ENCODE measurements at places on chromosomes 16 and 17.
A peak's percentile ranks its signal among the peaks of the same experiment; 100 is the strongest.

GRCh38 chr16:76669288-76669687 is 392.1 kb downstream of the CNTNAP4 start:
- DNase-seq, result no peak

DNA sequence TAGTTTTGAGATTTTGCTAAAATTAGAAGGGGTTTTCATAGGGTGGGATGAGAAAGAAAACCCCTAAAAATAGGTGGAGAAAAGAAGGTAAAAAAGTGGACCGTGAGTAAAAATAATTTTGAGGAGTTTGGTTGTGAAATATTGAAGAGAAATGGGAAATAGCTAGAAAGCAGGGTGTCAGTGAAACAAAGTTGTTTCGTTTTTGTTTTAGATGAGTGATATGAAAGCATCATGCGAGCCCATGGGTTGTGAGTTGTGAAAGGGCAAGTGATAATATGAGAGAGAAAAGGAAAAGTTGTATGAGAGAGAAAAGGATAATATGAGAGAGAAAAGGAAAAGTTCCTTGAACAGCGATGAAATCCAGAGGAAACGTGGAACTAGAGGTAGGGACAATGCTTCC is 7.3 kb upstream of the SMIM36 start:
- DNase-seq, result no peak

- no peak for DNase-seq
These were observed 743 bp downstream of the SHCBP1 start for GRCh38 chr16:46620266-46621005.

GRCh38 chr17:40470932-40471828 is 27.9 kb downstream of the IGFBP4 start:
- DNase-seq, result no peak

DNA sequence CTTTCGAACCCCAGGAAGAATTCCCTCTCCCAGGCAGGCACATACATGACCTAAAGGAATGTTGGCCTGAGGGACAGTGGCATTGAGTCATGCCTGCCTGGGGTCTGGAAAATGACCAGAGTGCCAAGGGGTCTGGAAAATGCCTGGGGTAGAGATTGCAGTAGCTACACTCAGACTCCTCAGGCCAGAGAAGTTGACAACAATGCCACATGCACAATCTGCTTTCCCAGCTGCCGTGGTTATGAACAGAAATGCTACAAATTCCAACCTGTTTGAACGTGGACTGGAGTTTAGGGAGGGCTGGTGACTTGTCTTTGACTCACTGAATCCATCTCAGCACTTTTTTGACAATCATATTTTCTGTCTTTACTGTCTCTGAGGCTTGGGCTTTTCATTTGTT is 250.0 kb downstream of the ABCC12 start:
- DNase-seq, result no peak

- DNase-seq, result peak; percentile 57
These were observed 1.9 kb downstream of the PHF12 start for GRCh38 chr17:28949185-28950016.

DNA sequence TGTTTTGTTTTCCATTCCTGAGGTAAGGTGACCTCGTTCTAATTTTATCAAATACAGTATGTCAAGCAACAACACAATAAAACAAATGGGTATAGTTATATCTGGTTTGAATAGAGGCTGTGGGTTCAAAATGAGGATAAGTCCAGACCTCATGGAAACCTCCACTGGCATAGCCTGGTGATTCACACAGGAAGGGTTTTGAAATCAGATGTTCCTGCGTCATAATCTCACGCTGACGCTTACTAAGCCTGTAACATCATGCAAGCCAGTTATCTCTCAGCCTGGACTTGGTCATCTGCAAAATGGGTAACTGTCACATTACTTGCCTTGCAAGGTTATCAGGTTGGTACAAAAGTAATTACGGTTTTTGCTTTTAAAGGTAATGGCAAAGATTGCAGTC is 1056.3 kb upstream of the EEF2KMT start:
- DNase-seq, result no peak

DNA sequence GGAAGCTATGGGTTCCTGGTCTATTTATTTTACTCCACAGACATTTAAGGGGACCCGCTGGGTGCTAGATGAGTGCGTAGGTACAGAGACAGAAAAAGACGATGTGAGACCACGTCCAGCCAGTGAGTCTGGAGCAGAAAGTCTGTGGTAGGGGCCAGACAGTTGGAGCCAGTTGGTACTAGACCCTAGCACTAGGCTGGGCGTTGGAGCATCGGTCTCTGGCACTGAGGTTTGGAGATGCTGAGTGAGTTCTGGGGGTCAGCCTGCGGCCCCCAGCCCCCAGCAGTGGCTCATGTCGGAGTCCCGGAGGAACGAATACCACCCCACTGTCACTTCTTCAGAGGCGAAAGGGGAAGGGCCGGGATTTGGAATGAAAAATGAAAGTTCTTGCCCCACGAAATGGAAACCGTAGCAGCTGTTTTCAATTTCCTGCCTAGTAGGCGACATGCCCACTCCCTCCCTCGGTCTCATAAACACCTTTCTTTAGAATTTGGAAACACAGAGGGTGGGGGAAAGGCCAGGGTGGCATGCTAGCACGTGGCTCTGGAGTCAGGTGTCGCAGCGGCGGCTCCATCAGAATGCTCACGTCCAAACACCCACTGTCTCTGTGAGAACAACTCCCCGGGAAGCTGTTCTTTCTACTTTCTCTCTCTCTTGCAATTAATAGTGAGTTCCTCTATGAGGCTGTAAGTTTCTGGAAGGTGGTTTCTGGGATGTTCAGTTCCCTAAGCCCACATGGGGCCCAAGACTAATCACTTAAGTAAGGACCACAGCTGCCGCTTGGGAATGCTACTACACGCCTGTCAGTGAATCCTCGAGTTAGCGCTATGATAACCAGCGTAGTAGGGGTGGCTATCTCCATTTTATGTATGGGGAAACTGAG is 96.8 kb downstream of the IRF8 start:
- no peak for DNase-seq

DNA sequence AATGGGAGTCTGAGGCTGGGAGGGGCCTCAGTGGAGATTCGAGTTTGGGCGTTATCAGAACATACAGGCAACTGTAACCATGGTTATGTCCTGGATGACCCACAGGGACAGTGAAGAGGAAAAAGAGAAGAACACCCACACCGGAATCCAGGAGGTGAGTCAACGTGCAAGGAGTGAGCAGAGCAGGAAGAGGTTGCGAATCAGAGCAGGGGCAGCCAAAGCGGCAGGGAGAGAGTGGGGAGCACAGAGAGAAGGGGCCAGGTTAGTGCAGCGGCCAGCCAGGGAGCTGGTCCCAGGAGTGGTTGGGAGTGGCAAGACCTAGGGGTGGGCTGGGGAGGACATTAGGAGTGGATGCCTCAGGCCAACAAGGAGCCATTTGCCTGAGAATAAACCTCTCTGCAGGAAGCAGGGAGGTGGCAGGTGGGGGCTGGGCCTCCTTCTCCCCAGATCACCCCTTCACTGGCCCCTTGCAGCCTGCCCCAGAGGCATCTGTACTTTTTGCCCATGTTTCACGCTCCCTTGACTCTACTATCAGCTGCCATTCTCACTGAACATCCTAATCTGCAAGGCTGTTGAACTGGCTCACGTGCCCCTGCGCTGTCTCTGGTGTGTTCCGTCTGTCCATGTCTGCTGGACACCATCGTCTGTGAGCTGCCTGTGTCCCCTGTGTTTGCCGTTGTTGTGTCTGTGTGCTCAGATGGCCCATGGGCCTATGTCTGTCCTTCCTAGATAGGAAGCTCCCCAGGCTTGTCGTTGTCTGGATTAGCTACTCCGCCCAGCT is 5.1 kb downstream of the KRT13 start:
- DNase-seq, result no peak

DNA sequence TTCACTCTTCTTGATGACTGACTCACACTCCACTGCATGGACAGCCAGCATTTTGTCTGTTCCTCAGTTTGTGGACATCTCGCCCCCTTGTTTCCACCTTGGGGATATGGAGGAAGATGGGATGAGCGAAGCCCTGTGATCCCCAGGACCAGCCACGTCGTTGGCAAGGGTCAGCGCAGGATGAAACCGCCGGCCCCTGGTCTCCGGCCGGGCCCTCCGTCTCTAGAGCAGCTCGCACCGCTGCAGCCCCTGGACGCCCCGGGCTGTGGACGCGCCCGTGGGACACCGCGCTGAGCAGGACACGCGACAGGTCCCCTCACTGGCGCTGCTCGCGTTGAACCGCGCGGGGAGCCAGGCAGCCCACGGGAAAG is 604 bp upstream of the ZC3H18 start:
- no peak for DNase-seq

DNA sequence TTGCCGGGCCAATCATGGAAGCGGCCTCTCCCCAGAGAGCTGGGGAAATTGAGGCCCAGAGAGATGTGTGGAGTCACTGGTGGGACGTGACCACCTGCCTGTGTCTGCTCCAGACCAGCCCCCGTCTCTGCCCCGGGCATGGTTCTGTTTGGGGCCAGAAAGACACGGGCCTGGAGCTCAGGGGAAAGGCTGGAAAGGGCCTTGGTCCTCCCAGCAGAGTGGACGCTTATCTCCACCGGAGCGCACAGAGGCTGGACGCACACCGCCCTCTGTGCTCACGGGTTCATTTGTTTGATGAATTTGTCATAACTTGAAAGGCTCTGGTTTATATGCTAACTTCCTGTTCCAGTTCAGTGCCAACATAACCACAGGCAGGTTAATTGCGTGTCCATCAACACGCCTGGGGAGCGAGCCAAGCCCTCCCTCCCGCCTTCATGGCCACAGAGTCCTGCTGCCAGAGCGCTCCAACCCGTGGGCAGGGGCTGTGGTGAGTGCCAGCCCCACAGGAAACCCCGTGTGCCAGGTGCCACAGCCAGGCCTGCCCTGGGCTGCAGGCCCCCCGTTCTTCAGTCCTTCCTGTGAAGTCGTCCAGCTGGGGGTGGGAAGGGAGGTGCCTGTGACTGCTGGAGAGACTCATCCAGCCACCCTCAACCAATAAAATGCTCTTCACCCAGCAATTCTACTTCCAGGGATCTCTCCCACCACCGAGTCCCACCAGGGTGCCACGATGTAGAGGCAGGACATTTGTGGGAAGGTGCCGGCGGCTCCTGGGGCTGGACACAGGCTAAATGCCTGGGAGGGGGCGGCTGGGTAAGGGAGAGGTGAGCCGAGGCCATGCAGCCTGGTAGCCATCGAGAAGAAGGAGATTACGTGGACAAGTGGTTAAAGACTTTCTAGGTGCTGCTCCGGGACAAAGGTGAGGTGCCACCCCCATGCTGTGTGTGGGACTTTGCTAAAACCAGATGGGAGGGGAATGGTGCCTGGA is 29.4 kb upstream of the BAHCC1 start:
- no peak for DNase-seq

DNA sequence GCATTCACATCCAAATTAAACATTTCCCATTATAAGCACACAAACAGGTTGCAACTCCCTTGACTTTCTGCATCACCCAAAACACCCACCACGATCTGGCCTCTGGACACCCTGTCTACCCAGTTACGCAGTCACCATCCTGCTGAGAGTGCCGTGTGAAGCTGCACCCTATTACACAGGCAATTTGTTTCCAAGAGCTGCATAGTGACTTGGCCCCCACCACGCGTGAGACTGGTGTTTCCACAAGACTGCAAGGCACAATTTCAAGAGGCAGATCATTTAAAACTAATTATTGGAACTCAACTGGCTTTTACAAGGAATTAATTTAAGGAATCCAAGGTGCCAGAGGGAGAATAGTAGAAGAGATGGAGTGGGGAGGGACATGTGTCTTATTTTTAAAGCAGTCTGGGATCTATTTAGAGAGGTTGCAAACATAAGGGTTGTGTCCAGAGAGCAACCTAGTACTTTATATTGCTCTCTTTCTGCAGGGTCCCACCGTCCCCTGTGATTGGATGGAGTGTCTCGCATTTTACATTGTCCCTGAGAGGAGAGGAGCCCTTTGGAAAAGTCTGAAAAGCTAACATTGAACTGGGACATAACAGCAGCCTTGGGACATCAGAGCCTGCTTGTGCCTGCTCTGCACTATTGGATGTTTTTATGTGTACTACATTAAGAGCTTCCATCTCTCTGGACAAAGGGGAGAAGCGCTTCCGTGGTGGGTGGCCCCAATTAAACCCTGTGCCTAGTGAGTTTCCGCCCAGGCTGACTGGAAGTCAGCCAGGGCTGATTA is 8.7 kb upstream of the ADAMTS18 start:
- DNase-seq, result no peak

- no peak for DNase-seq
These were observed 8.5 kb downstream of the SNTB2 start for GRCh38 chr16:69195369-69196029.

GRCh38 chr17:4931963-4932362 is at the start of gene GP1BA:
Gene GP1BA, plus strand, starts transcription at chr17:4932277. Its CDS starts 328 bp downstream, at chr17:4932605.
- no peak for DNase-seq

- peak; percentile 57 for DNase-seq
These were observed 13.4 kb downstream of the MFSD6L start for GRCh38 chr17:8785547-8786413.

DNA sequence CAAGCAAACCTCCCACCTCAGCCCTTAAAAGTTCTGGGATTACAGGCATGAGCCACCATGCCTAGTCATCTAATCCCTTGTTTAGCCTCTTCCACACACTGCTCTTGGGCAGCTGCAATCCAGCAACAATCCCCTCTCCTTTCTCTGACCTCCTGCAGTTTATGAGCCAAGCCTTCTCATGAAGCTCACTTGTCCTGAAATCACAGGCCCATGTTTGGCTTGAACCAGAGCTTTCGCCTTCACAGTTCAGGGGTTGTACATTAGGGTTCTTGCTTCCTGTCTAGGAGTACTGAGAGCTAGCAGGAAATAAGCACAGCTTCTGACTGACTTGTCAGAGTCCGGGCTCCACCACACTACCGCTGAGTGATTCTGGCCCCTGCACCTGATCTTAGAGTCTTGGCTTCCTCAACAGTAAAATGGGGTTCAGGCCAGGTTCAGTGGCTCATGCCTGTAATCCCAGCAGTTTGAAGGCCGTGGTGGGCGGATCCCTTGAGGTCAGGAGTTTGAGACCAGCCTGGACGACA is 16.3 kb downstream of the ERAL1 start:
- peak; percentile 36 for DNase-seq

DNA sequence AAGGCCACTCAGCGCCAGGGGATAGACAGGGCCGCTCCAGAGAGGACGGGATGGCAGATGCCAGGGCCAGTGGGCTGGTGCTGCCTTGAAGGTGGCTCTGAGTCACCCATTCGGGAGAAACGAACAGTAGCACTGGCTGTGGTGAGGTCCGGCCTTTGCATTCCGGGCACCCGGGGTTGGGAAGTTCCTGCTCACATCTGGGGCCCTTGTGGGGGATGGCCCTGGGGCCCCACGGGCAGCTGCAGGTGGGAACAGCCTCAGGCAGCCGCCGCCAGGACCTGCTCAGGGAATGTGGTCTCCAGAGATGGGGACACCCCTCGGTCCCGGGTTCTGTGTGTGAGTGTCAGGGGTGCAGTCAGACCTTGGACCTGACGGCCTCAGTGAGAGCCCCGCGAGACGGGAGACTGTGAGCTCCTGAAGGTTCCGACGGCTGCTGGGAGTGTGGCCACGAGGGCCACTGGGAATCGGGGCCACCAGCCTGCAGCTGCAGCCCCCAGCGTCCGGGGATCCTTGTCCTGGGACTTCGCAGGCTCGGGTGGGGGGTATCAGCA is 1.4 kb downstream of the CBFA2T3 start:
- DNase-seq, result no peak

- peak; percentile 25 for DNase-seq
These were observed 15.4 kb downstream of the ARL2BP start for GRCh38 chr16:57260294-57260929.
